ENCODE measurements at places on chromosomes 2 and 18. TPM values are rescaled to one million over a fixed set of nuclear protein-coding genes. Genes with fewer than 3 reads are reported as not detected.
A peak's percentile ranks its signal among the peaks of the same experiment; 100 is the strongest.

GRCh38 chr2:62467100-62467474, 38.9 kb downstream of the TMEM17 start:
- DNase-seq: no peak

DNA sequence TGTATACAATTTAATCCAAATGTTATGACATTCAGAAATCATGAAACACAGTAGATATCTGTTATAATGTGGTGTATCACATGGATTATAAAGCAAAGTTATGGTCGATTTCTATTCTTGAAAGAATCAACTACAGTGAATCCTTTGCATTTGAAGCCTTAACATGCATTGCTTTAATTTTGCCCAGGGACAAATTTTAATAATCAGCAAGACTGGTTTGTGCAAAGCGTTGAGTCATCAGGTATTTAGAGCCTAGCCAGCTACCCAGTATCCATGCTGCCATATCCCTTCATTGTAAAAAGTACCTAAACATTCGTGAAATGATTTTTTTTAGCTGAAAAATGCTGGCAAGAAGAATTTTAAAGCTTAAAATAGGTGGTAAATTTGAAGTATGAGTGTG, 8.9 kb upstream of the SPDYA start:
- DNase-seq: no peak

DNA sequence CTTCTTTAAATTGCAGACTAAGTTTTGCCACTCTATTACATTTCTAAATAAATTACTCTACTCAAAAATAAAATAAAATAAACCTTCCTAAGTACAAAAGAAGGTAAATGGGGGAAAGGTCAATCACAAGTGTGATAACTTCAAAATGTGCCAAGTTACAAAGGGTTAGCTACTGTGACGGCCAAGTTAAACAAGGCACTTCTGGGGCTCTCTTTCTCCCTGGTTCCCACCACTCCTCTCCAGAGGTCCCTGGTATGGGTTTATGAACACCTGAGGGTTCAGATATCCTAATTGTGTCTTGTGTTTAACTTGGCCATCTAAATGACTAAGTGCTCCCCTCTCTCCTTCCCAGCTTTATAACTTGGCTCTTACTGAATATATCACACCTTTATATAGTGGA, 5.4 kb downstream of the ZNF521 start:
- DNase-seq: no peak

GRCh38 chr2:79901161-79901560, 388.3 kb downstream of the CTNNA2 start:
- no peak for DNase-seq

- no peak for DNase-seq
These were observed 586.4 kb upstream of the REG3G start for GRCh38 chr2:78439122-78439521.

DNA sequence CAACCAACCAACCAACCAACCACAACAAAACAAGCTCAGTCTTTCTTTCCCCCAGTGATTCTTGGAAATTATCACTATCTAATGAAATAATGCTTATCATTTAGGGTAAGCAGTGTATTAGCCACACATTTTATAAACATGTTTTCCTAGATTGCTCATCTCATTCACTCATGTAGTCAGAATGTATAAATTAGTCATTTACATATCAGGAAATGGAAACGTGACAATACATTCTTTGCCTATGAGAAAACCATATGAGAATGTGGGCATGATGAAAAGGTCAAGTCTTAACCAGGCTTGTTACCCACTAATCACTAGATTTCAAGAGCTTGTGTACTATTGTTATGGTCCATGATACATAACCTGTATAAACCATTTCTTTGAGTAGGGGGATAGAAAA, 1583.4 kb upstream of the PIK3C3 start:
- DNase-seq: peak; percentile 88

DNA sequence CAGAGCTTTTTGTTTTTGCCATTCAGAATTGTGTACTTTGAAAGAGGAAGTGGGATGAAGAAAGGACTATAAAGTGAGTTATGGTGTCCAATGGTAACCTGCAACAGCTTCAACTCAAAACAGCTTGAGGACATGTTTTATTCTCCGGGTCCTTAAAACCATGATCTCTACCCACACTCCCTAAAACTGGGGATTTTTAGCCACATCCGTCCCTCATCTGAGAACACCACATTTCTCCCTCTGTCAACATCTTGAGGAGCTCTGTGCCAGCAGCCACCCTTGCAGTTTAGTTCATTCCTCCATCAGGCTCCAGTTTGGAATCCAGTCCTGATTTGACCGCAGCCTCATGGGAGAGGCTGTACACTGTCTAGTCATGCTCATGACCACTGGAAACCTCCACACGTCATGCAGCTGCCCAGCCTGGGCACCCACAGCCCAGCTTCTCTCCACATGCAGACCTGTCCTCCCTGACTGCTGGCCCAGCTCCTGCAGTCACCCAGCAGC, 62.6 kb downstream of the C18orf63 start:
- no peak for DNase-seq

- DNase-seq: no peak
These were observed 143.4 kb downstream of the NCKAP5 start for GRCh38 chr2:133424876-133425275.

DNA sequence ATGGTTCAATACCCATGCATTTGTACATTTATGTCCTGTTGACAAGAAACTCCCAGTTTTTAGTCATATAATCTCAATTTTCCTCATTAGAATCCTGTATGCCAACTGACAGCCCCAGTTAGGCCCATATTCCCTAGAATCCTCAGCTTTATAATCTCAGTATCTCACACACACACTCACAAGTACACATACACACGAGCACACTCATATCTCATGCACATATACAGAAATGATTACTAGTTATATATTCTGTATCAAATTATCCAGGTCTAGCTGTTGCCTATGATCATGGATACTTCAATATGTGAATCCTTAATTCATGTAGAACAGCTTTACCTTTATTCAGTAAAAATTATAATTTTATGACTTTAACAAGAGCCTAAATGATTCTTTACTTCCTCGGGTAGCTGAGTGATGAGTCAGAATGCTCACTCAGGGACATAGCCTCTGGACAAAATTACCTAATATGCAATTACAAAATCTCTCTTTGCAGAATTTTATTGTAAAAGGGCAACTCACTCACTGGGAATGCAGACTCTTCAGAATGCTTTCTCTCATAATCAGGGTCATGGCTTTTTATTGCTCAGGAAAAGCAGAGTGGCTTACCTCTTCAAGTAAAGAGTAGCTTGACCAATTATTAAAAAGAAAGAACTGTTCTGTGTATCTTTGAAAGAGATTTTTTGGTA, 193.6 kb upstream of the PIK3C3 start:
- no peak for DNase-seq

DNA sequence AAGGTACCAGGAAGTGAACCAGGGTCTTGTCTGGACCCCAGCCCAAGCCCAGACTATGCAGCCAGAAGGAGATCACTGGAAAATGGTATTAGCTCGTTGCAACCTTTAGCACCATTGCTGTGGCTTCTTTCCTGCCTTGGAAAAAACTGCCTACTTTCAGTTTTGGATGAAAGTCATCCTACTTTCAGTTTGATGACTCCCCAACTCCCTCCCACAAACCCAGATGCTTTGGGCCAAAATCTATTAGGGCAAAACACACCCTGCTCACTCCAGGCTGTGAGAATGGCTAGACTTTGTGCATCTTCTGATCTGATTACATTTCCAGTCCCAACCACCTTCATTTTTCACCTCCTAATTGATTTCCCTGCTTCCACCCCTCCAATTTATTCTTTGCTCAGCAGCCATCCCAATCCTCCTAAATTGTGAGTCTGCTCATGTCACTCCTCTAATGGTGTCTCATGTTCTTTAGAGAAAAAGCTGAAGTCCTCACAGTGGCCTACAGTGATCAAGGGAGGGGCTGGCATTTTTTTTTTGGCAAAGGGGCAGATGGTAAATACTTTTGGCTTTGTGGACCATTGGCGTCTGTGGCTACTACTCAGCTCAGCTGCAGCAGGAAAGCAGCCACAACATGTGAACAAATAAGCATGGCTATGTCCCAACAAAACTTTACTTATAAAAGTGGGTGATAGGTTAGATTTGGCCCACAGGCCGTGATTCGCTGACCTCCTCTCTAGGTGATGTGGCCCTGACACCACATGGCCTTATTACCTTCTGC, 368.7 kb downstream of the SLC4A3 start:
- DNase-seq: no peak

DNA sequence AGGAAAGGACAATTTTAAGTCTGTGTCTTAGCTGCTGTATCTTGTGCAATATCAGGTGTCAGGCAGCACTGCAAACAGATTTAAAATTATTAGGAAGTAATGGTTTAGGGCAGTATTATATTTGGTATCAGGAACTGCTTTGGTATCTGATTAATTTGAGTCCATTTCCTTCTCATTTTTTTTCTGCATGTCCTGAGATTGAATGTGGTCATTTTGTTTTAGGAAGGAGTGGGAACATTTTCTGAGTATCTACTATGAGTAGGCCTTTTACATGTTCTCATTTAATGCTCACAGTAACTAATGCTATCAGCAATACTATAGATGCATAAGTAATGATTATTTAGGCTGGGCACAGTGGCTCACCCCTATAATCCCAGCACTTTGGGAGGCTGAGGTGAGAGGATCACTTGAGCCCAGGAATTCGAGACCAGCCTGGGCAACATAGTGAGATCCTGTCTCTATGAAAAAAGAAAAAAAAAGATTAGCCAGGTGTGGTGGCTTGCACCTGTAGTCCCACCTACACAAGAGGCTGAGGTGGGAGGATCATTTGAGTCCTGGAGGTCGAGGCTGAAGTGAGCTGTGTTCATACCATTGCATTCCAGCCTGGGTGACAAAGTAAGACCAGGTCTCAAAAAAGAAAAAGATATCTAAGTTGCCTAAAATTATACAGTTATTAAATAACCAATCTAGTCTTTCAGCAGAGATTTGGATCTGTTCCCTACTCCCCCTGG, 4.7 kb downstream of the FMNL2 start:
- no peak for DNase-seq

- DNase-seq: no peak
These were observed 103.6 kb downstream of the KYNU start for GRCh38 chr2:142981069-142981378.

- DNase-seq: no peak
These were observed 61.0 kb upstream of the CDKL4 start for GRCh38 chr2:39304729-39305128.

DNA sequence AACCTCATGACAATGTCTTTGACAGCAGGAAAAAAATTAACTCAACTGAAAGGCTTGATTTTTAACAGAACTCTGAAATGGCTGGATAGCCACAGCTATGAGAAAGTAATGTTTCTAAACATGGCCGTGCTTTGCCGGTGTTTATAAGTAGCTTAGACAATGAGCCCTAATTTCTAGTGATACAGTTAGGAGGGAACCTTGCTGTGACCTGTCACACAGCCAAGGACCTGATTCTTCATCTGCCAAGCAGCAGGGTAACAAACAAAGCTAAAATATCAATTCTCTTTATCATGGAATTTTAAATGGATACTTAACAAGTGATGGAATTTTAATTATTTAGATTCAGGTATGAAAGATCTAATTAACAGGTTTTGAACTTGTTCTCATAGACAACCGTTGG, 24.3 kb upstream of the DYNC2LI1 start:
- no peak for DNase-seq

DNA sequence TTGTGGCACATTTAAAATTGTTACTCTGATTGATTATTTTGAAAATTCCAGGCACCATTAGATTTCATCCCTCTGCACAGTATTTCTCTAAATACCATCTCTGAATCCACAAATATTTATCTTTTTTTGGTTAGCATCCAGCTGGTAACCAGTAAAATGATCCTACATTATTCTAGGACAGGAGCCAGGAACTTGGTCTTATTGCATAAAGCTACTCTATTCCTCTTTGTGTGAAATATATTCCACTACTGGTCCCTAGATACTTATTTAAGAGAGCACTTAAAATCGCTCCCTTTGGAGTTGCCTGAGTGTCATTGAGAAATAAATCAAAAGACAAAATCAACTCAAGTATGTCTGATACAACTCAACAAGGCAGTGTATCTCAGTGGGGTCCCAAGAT, 7.4 kb upstream of the MBOAT2 start:
- DNase-seq: no peak

DNA sequence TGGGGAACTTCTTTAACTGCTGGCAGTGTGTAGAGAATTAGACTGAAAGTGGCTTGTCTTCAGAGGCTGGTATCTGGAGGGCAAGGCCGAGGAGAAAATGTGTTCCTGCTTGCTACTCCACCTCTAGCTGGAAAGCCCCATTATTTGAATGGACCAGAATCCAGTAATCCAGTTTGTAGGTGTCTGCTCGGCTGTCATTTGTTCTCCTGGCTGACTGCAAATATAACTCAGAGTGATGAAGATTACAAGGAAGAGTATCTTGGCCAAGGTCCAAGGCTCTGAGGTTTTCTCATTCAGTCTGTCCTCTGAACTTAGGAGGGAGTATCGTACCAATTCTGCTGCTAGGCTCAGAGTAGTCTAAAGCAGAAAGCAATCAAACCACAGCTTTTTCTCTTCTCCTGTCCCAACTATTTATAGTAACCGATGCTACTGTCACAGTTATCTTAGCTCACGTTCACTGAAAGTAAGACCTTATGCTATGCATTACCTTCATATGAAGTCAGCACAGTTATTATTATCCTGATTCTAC, 228.6 kb downstream of the SETBP1 start:
- no peak for DNase-seq

DNA sequence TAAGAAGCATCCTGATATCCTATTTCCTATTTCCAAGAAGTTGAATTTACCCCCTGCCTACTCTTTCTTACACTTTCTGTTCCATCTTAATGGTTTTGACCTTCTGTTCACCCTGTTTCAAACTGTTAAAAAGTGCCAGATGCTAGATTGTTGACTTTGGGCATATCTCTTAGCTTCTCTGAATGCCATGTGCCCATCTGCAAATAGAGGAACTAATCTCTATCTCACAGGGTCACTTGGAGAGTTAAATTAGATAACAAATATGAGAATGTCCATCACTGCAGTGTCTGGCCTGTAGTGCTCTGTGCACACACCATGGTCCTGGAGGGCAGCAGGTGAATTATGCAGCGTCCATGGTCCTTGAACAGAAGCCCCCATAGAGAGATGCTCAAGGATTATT, 83.8 kb downstream of the LRATD1 start:
- DNase-seq: no peak

DNA sequence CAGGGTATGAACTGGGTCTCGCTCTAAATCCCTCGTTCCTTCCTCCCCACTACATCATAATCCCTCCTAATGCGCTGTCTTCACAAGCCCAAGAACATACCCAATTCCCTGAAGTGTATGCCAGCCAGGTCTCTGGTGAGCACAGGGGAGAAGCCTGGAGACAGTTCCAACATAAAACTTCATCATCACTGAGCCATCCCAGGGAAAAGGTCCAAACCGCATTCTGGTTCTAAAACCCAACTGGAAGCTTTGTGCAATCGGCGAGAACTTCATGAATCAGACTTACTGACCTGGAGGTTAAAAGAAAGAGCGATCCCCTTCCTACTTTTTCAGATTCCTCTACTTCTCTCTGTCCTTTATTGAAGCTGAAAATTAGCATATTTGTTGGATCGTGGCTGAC, 132.7 kb downstream of the ALPK2 start:
- no peak for DNase-seq

- no peak for DNase-seq
These were observed 1179.0 kb upstream of the ACVR2A start for GRCh38 chr2:146665800-146666199.

CAPN14 gene
- total RNA-seq: 0.23 TPM

CFAP210 gene
- not detected for total RNA-seq

KCNK3 gene
- total RNA-seq: not detected

WBP1 gene
- total RNA-seq: 50.5 TPM

ERFE gene
- 1.2 TPM for total RNA-seq

AFF3 gene
- 0.16 TPM for total RNA-seq

DYSF gene
- total RNA-seq: 134 TPM

GCC2 gene
- 33.7 TPM for total RNA-seq

AGBL5 gene
- total RNA-seq: 28.2 TPM

LONRF2 gene
- not detected for total RNA-seq

All from endothelial cell of umbilical vein (primary cell).